ENCODE measurements at places on chromosomes 11 and 22.

DNA sequence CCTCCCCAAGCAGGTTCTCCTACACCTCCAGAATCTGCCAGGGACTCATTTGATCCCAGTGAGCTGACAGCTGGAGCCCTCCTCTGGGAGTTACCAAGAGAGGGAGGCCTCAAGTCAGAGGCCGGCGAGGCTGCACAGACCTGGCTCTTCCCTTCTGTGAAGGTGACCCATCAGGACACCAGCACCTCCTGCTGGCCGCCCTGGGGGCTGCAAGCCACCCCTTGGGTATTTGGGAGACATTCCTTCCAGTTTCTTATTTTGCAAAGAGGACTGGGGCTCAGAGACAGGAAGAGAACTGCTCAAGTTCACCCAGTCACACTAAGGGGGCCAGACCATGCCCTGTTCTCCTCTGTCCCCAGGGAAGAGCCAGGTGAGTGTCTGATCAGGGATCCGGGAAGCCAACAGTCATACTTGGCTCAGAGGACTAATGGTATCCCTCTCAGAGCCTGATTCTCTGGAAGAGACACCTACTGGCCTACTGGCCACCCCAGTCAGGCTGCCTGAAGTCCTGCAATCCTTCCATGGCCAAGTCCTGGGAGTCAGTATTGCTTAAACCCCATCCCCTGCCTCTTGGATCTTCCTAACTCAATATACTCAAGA lies 40.5 kb upstream of the RIC3 start:
- DNase-seq, result no peak

- no peak for DNase-seq
These were observed 572 bp upstream of the CABP2 start for GRCh38 chr11:67523556-67524479.

GRCh38 chr11:78337554-78337924 lies 80.1 kb downstream of the GAB2 start:
- DNase-seq, result no peak

DNA sequence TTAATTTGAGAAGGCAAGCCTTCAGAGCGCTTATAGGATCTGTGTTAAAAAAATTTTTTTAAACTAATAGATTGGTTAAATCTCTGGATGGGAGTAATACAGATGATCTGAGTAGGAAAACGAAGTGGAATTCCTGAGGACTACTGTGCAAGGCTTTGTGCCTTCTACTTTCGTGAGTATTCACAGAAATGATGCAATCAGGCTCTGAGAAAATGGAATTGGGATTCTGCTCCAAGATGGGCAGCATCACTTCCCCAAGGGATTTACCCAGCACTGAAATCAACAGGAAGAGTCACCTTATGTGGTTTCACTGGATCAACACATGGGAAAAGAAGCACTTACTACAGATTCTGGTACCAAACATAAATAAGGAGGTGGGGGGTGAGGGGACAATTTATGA lies 12.5 kb downstream of the KMT5B start:
- no peak for DNase-seq

GRCh38 chr11:62143727-62144126 lies 19.9 kb downstream of the INCENP start:
- no peak for DNase-seq

GRCh38 chr11:69640260-69640994 lies 529 bp upstream of the CCND1 start:
- no peak for DNase-seq

DNA sequence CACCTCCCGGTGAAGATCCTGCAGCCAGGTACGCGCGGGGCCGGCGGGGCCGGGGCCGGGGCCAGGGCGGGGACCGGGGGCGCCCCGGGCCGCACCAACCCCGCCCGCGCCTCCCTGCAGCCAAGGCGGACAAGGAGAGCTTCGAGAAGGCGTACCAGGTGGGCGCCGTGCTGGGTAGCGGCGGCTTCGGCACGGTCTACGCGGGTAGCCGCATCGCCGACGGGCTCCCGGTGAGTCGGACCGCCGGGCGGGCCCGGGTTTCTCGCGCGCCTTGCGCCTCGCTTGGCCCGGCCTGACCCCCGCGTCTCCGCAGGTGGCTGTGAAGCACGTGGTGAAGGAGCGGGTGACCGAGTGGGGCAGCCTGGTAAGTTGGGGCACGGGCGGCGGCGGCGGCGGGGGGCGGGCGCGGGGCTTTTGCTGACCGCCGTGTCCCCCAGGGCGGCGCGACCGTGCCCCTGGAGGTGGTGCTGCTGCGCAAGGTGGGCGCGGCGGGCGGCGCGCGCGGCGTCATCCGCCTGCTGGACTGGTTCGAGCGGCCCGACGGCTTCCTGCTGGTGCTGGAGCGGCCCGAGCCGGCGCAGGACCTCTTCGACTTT lies 531 bp downstream of the PIM3 start:
- no peak for DNase-seq

DNA sequence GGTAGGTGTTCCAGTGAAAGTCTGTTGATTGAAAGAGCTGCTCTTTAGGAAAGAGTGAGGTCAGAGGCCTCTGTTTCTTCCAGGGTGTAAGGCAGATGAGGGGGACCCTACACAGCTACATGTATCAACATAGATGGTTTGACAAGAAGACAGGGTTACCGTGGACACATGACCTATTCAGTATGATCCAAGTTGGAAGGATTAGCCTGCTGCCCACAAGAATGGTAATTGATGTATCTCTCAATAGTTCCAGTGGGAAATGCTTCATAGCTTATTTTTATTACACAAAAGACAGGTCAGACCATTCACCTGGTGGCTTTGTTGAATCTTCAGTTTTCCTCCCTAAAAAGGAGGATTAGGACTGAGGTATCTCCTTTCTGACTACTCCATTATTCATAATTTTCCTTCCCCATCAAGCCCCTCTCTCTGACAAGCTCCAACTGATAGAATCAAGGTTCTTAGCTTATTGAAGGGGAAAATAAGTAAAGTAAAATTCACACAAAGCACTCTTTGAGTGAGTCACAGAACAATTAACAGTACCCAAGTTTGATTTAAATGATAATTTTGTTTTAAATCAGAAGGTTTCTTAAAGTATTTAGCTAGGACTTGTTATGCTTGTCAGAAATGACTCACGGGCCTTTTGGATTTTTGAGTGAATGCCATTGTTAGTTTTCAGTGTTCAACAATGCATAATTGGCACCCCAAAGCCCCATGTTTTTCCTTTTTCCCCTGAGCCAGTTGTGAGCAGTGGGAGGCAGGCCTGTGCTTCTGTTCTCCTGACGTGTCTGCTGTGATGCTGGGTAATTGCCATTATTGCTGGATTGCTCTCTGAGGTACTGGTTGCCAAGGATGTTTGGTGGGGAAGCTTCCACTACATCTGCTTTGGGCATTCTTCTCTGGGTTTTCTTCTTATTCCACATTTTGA lies 373.2 kb downstream of the DDX10 start:
- DNase-seq, result no peak

GRCh38 chr22:28779833-28780232 lies 7.3 kb downstream of the CCDC117 start:
- DNase-seq, result no peak

DNA sequence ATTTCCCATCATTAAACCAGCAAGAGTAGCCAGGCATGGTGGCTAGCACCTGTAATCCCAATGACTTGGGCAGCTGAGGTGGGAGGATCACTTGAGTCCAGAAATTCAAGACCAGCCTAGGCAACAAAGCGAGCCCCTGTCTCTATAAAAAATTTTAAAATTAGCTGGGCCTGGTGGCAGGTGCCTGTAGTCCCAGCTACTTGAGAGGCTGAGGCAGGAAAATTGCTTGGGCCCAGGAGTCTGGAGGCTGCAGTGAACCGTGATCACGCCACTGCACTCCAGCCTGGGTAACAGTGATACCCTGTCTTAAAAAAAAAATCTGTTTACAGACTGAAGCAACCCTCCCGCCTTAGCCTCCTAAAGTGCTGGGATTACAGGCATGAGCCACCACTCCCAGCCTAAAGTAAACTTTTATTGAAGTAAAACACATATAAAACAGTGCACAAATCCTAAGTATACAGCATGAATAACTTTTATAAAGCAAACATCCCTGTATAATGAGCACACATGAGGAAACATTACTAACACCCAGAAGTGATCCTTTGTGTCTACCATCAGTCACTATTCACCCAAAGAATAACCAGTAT lies 12.6 kb downstream of the UCP3 start:
- no peak for DNase-seq

- DNase-seq, result no peak
These were observed 99.5 kb downstream of the CCDC81 start for GRCh38 chr11:86473991-86474833.

- no peak for DNase-seq
These were observed 261.1 kb downstream of the SBF2 start for GRCh38 chr11:10032935-10033334.

DNA sequence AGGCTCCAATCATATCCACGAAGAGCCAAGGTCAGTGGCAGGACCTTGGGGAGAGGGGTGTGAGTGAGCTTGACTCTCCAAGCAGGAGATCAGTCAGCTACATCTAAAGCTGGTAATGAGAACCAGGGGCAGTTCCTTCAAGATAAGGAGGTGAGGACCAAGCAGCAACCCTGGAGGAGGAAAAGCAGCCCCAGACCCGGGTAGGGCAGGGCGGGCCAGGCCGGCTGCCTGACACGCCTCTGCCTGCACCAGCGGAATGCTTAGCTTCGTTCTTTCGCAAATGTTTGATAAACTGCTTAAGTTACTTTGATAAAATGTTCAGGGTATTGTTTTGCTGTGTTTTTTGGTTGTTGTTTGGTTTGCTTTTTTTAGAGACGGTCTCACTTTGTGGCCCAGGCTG lies 18.7 kb upstream of the FADD start:
- DNase-seq, result no peak

DNA sequence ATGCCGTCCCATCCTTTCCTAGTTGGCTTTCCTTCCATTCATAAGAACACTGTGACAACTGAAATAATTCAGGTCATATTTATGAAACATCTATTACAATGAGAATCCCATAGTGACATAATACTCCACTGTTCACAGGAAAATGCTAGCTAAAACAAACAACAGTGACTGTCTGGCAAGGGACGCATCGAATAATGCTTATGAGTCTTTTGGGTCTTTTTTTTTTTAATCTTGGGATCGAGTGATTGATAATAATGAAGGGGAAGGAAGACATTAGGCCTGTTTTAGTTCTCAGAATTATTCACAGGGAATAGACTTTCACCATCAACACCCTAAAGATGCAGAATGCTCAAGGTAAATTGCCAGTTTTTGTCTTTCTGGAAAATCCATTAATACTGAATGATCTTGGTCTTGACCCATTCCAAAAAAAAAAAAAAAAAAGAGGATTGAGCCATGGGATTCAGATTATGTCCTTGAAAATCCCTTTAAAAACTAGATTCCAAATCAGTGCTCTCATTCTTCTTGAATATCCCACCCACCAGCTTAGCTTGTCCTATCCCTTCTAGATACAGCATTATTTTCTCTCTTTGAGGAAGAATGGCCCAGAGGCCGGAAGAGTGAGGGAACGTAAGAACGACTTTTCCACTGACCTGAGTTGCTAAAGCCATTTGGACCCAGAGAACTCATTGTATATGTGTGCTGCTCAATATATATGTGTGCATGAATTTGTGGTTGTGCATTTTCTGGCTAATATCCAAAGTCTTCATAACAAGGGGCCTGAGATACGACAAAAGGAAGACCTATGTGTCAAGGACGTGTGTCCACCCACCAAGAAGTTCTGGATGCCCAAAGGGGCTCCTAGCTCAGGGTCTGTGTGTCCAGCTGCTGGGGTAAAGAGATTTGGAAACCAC lies 35.2 kb upstream of the CREB3L1 start:
- no peak for DNase-seq

GRCh38 chr11:75189911-75190310 lies 39.0 kb downstream of the SLCO2B1 start:
- DNase-seq, result no peak

- DNase-seq, result no peak
These were observed 27.6 kb downstream of the PLA2G6 start for GRCh38 chr22:38153821-38154562.

DNA sequence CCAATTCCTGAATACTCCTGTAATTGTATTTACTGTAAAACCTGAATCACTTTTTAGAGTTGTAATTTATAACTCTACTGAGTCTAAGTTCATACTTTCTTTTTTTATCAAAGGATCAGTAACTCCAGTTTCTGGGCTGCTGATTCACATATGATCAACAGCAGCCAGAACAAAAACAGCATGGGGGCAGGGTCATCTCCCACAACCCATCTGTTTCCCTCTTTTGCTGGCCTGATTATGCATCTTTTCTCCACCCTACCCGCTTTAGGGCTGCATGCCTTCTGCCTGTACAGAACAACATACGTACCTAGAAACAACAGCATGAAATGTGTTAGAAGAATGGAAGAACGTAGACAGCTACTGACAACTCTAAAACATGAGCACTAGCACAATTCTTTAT lies 76.0 kb downstream of the MRTFA start:
- no peak for DNase-seq

DNA sequence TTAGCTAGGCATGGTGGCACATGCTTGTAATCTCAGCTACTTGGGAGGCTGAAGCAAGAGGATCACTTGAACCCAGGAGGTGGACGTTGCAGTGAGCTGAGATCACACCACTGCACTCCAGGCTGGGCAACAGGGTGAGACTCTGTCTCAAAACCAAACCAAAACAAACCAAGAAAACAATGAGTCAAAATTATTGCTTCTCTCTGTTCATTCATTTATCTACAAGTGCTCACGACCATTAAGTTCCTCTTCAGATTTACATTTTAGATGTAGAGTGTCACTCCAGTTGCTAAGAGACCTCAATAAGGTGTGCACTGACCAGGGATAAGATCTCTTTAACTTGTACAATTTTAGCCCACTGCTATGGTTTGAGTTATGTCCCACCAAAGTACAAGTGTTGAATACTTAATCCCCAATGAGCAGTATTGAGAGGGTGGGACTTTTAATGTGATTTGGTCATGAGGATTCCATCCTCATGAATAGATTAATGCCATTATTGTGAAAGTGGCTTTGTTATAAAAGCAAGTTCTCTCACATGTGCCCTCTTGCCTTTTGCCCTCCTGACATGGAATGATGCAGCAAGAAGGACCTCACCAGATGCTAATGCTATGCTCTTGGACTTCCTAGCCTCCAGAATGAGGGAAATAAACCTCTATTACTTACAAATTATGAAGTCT lies 7.8 kb downstream of the HNRNPUL2 start:
- no peak for DNase-seq

GRCh38 chr22:46052801-46053562 lies 76.0 kb upstream of the WNT7B start:
- DNase-seq, result no peak

GRCh38 chr22:38861170-38861876 lies 10.7 kb downstream of the CBX6 start:
- no peak for DNase-seq

DNA sequence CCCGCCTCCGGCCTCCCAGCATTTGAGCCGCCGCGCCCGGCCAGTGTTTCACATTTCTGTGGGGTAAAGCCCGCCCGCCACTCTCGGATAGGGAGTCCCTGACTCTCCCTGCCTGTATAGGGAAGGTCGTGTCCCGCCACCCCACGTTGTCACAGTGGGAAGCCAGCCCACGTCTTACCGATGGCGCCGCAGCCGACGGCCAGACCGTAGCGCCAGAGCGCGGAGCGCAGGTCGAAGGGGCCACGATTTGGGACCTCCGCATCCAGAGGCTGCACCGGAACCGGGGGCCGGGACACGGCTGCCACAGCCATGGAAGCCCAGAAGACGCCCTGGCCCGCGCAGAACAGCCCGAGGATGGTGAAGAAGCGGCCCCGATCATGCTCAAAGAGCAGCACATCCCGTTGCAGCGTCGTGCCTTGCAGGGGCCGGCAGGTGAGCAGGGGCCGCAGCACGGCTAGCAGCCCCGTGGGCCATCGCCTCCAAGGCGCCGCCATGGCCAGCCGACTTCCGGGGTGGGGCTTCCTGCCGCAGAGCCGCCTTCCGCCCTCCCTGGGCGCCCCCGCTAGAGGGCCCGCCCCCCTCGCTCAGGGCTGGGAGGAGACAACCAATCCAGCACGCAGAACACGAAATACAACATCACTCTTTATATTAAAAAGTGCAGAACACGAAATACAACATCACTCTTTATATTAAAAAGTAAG lies at the start of gene TMEM223:
Gene TMEM223 (minus strand): TSS at position 506 of the 701 bp plus-strand sequence. CDS start 12 bp downstream, at position 494.
- peak; percentile 71 for DNase-seq

Measured in NCI-H510A (cell line).